NCI-H1694 treated with DMSO at 0.1 percent for 48 hours (cell line): ENCODE measurements at places on chromosomes 12 and 14.
A peak's percentile ranks its signal among the peaks of the same experiment; 100 is the strongest.

DNA sequence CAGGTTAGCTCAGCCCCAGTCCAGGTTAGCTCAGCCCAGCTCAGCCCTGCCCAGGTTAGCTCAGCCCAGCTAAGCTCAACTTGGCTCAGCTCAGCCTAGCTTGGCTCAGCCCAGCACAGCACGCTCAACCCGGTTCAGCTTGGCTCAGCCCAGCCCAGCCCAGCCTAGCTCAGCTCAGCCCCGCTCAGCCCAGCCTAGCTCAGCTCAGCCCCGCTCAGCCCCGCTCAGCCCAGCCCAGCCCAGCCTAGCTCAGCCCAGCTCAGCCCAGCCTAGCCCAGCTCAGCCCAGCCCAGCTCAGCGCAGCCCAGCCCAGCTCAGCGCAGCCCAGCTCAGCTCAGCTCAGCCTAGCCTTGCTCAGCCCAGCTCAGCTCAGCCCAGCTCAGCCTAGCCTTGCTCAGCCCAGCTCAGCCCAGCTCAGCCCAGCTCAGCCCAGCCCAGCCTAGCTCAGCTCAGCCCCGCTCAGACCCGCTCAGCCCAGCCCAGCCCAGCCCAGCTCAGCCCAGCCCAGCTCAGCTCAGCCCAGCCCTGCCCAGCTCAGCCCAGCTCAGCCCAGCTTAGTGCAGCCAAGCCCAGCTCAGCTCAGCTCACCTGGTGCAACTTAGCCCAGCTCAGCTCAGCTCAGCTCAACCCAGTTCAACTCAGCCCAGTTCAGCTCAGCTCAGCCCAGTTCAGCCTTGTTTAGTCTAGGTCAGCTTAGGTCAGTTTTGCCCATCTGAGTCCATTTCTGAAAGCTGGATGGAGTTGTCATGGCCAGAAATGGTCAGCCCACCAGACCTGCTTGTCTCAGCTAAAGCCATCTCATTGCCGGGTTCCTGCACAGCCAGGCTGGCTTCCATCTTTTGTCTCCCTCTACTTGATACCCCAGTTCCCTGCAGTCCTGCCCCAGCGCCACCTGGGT lies 333.6 kb downstream of the TMEM121 start:
- DNase-seq, result no peak

DNA sequence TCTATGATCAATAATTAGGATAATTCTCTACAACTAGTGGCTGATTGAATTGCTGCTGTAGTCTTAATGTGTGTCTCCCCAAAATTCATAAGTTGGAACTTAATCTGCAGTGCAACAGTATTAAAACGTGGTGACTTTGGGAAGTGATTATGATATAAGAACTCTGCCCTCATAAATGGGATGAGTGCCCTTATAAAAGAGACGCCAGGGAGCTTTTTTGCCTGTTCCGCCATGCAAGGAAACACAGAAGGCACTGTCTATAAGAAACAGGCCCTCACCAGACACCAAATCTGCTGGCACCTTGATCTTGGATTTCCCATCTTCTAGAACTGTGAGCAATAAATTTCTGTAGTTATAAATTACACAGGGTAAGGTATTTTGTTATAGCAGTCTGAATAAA lies 161.0 kb downstream of the ALX1 start:
- no peak for DNase-seq

DNA sequence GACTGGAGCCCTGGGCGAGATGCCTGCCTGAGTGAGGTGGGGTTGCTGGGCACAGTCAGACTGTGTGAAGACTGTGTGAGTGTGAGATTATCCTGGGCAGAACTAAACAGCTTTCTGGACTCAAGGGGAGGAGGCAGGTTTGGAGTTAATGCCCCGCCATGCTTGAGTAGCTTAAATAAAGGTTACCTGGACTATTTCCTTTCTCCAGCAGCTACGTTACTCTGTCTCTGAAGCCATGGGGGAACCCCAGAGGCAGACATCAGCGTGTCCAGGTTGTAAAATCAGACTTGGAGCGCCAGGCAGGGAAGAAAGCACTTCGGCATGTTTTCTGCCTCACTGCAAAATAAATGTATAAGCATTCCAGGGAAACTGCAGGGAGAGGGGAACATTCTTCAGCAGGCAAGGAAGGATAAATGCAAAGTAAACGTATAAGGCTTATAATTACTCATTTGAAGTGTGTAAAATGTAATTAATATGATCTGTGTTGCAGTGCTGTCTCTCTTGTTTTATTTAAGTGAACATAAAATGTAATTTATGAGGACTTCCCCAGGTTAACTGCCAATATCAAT lies 129.7 kb downstream of the CHST11 start:
- no peak for DNase-seq

DNA sequence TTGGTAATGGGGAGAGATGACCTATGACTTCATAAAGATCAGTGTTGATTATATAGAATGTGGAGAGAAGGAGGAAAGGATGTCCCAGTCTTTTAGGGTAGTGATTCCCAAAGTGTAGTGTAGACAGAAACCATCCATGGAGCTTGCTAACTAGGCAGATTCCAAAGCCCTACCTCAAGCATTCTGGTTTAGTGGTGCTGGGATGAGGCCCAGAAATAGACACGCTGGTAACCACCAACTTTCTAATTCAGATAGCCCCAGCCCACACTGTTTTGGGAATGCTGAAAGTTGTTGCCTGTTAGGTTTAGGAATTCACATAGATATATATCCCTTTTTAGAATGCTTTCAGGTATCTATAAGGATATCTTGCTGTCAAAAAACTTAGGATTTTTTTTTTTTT lies 69.2 kb downstream of the STAB2 start:
- no peak for DNase-seq

DNA sequence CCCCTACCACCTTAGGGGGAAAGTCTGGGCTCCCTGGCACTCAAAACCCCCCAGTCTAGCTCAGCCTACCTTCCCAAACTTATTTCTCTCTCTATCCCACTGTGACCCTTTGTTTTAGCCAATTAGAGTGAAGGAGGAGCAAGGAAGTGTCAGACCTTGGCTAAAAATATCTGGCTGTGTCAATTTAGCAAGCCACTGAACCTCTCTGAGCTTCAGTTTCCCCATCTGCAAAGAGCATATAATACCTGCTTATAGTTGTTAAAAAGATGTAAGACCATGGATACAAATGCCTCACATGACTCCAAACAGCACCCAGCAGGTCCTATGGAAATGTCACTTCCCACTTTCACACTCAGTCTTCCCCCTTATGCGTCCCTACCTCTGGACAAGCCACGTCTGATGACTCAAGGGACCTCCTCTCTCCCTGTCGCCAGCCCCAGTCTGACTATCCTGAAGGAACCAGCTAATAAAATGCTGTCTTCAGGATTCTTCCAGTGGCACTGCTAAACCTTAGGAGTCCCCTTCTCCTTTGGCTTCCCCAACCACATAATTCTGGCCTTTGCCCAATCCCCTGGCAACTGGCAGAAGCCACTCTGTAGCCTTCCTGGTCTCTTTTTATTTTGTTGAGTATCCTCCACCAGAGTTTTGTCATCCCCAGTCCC lies 19.3 kb downstream of the FOXN3 start:
- no peak for DNase-seq

GRCh38 chr12:75978677-75979076 lies 52.9 kb downstream of the PHLDA1 start:
- DNase-seq, result no peak

DNA sequence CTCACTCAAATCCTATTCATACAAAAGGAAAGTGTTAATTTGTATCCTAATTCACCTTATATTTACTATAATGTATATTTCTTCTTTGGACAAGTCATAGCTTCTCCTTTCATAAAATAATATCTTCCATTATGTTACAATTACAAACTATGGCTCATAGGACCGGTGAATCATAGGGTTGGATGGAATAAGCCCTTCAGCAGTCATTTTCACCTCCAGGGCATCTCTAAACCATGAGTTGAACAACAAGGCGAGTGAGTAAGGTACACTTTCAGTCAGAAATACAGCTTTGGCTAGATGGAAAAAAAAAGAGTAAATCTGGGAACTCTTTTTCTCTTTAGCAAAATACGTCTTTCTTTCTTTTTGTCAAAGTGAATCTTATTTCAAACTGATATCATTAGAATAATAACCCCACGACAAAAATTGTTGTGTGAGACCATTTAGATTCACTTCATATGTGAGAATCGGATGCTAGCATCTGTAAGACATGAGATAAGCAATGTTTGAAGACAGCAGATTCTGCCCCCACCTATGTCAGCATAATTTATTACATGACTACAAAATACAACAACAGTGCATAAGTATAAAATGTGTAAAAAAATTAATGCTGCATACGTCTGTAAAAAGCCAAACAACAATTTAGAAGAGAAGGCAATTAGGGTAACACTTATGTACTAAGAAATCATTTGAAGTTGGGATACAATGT lies 184.4 kb upstream of the SLC38A2 start:
- no peak for DNase-seq

DNA sequence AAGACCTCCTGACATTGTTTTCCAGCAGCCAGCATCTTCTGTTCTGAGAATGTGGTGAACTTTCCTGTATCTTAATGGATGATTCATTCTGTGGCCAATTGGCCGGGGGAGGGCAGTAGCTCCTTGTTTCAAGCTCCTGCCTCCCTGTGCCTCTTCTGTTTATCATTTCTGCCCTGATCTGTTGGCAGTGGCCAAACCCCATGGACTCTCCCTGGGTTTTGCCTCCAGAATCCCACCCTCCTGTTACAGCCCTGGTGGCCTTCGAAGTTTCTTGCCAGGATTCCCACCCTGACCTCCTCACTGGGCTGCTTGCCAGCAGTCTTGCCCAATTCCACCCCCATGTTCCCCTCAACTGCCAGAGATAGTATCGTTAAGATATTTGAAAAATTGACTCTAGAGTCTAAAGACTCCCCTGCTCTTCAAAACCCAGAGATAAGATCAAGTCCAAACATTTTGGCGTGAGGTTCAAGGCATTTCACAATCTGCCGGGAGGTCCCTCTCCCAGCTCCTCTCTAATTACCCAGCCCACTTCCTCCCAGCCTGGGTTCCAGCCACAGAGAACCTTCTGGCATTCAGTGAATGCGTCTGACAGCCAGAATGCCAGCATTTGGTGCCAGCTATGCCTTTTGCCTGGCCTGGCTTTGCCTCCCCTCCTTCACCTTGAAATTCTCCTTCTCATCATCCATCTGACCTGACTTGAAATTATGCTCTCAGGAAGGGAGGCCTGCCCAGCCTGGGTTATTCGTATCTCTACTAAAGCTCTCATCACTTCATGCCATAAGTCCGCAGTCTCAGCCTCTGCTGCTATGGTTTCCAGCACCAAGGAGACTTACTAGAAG lies 37.7 kb upstream of the TXNRD1 start:
- DNase-seq, result no peak

- no peak for DNase-seq
Measured at GRCh38 chr14:67952786-67953185, 133.2 kb downstream of the RAD51B start.

GRCh38 chr14:88426271-88426670 lies 40.8 kb downstream of the SPATA7 start:
- no peak for DNase-seq

DNA sequence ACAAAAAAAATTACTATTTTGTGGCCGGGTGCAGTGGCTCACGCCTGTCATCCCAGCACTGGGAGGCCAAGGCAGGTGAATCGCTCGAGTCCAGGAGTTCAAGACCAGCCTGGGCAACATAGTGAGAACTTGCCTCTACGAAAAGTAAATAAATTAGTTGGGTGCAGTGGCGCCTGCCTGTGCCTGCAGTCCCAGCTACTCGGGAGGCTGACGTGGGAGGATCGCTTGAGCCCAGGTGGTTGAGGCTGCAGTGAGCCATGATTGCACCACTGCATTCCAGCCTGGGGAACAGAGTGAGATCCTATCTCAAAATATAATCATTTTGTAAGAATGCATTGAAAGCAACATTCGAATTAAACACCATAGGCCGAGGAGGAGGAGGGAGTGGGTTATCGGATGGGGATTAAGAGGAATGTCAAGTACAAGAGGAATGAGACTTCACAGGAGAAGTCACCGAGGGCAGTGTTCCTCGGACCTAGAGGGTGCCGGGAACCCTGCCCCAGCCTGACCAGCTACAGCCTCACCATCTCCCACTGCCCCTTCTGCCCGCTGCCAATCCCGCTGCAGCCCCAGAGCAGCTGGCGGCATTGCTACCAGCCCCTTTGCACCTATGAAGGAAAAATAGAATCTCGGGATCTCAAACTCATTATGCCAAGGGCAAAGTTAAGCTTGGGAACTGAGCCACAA lies 32.6 kb upstream of the AACS start:
- no peak for DNase-seq

- no peak for DNase-seq
Measured at GRCh38 chr14:70558356-70558755, 23.6 kb upstream of the ADAM20 start.

DNA sequence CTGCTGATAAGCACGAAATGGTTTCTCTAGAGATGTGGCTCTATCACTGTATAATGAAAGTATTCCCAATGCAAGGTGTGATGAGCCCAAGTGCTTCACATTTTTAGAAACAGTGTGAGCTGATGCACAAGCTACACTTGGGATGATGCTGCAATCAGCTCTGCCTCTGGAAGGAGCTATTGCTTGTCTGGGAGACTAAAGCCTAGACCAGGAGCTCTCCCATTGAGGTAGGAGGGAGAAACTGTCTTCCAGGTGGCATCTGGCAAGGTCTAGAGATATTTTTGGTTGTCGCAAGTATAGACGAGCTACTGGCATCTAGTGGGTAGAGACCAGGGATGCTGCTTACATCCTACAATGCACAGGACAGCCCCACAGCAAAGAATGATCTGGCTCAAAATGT lies 42.0 kb downstream of the HECTD4 start:
- peak; percentile 12 for DNase-seq

DNA sequence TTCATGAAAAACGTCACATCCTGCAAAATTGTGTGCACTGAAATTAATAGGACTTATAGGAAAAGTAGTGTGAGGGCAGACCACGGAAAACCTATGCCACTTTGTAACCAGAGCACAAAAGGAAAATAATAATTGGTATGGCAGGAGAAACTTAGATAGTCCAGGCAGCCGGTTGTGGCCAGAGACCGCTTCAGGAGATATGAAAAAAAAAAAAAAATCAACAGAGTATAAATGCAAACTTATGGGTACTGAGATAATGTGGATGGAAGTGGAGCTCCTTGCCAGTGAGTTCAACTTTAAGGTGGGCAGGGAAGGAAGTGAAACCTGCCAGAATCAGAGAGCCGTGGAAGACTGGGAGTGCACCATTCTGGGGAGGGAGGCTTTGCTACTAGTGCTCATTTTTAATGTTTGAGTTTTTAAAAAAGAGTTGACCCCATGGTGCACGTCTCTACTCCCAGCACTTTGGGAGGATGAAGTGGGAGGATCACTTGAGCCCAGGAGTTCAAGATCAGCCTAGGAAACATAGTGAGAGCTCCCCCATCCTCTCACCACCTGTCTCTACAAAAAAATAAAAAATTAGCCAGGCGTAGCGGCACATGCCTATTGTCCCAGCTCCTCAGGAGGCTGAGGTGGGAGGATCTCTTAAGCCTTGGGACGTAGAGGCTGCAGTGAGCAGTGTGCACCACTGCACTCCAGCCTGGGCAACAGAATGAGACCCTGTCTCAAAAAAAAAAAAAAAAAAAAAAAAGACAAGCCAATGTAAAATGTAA lies 34.3 kb upstream of the METAP2 start:
- no peak for DNase-seq

DNA sequence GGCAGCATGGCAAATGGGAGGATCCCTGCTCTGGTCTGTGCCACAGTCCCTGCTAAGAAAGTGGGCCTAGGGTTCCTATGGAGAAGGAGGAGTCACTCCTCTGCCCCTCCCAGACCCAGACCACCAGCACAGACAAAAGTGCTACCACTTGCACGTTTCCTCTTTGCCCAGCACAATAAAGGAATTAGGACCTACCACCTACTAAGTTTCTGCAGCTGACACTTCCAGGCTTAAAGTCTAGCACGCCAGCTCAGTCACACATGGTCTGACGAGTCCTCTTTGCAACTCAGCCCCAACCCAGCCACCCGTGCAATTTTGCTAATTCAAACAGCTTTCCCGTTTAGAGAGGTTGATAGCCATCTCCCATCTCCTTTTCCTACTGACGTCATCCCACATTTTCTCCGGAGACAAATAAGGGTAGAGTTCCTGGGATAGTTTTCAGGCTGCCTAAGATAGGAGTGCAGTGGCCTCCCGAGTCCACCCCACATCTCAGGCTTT lies 66.2 kb upstream of the PTGR2 start:
- DNase-seq, result no peak
